Pancreas (tissue), 10 donors: ENCODE measurements at places on chromosomes 2 and 18. TPM values are rescaled to one million over a fixed set of nuclear protein-coding genes. Genes with fewer than 3 reads are reported as not detected.

GRCh38 chr2:174217869-174218268, 30.5 kb downstream of the OLA1 start:
- DNase-seq = no peak

GRCh38 chr2:194116861-194117260, 1540.2 kb upstream of the SLC39A10 start:
- DNase-seq = no peak

GRCh38 chr2:237060534-237061312, 25.0 kb upstream of the COPS8 start:
- DNase-seq = no peak

DNA sequence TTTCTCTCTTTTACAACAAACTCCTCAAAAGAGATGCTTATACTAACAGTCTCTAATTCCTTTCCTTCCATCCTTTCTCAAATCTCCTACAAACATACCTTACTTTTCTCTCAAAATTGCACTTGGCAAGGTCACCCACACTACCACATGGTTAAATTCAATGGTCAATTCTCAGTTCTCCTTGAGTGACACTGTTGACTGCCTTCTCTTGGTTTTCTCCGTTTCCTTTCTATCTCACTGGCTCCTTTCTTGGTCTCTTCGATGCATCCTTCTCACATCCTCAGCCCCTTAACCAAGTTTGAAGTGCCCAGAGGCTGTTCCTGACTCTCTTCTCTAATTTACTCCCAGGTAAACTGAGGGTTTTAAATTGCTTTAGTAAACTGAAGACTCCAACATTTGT, 12.5 kb downstream of the C1D start:
- no peak for DNase-seq

DNA sequence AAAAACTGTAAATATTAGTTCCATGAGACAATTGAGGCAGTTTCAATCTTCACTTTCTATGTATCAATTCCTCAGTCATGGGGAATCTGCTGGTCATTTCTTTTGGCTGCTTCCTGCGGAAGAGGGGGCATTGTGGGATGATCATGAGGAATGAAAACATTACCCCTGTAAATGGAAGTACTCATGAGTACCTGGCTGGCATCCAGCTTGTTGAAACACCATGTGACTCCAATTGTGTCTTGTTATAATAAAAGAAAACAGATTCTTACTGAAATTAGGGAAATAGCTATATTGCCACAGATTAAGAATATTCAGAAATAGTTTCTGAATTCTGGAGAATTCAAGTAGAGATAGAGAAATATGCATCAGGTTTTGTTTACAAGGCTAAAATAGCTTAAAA, 41.6 kb upstream of the GPR39 start:
- no peak for DNase-seq

ALPP gene
- not detected for polyA plus RNA-seq

PTCD3 gene
- polyA plus RNA-seq = 32.1 TPM

CCDC150 gene
- 0.99 TPM for polyA plus RNA-seq

CCDC102B gene
- polyA plus RNA-seq = 0.99 TPM

FSHR gene
- polyA plus RNA-seq = not detected
